ENCODE measurements at places on chromosomes 4 and X. TPM values are rescaled to one million over a fixed set of nuclear protein-coding genes. Genes with fewer than 3 reads are reported as not detected.

ALAS2 gene
- not detected for total RNA-seq

EREG gene
- 0.54 TPM for total RNA-seq

INTS6L gene
- total RNA-seq: 2.4 TPM

GYPA gene
- not detected for total RNA-seq

DMD gene
- total RNA-seq: 27.4 TPM
